Suprapubic skin (tissue), 4 donors: ENCODE measurements at places on chromosomes 16 and 17.

DNA sequence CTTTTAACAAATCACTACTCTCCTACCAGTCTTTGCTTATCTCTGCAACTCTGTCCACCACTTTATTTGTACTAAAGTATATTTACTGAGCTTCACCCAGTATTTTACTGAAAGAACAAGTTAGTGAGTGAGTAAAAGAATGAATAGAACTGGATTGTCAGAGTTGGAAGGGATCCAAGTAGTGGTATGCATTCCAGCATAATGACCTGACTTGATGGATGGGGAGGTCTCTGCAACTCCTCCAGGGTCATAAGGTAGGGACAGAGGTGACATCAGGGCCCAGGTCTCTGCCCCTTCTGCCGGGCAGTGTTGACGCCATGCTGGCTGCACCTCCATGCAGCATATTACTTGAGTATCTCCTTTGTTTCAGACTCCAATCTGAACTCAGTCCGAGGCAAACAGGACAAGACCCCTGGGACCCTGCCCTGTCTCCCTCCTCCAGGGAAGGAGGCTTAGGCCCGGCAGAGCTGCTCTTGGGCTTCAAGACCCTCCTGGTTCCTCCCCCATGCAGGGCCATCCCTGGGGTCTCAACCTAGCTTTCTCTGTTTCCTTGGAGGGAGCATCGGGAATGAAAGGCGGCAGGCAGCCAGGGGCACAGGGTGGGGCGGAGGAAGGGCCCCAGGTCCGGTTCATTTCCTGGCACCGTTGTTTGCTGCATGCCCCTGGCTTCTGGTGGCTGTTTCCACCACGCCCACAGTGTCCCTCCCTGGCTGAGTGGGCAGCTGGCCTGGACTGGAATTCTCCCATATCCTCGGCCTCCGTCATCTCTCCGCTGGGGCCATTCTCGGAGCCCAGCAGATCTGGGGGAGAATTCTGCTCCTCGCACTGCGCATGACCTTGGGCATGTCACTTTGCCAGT lies 12.4 kb upstream of the ITGA3 start:
- peak; percentile 74 for DNase-seq

- DNase-seq: no peak
These were observed 13.3 kb downstream of the IRX5 start for GRCh38 chr16:54944002-54944401.

GRCh38 chr17:75864448-75864871 lies 9.3 kb upstream of the WBP2 start:
- peak; percentile 88 for DNase-seq

- peak; percentile 85 for DNase-seq
These were observed 2.7 kb downstream of the FHOD1 start for GRCh38 chr16:67244387-67245185.

- DNase-seq: no peak
These were observed 8.3 kb upstream of the SPNS3 start for GRCh38 chr17:4425398-4425797.

DNA sequence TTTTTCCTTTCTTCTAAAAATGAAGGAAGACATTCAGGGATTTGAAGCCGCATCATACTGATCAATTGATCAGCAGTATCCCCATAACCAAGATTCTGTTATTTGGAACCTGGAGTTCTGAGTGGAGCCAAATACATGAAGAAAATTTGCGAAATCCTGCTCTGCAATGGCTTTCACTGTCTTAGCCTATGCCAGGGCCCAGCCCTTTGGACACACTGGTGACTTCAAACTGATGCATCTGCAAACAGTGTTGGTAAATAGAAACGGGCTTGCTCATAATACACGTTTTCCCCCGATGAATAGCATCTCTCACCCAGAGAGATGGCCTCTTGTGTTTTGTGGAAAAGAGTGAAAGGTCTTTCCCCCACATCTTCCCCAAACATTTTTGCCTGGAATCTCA lies 87.6 kb upstream of the TOX3 start:
- no peak for DNase-seq

GRCh38 chr17:76791053-76791980 lies 53.4 kb downstream of the MFSD11 start:
- DNase-seq: no peak

DNA sequence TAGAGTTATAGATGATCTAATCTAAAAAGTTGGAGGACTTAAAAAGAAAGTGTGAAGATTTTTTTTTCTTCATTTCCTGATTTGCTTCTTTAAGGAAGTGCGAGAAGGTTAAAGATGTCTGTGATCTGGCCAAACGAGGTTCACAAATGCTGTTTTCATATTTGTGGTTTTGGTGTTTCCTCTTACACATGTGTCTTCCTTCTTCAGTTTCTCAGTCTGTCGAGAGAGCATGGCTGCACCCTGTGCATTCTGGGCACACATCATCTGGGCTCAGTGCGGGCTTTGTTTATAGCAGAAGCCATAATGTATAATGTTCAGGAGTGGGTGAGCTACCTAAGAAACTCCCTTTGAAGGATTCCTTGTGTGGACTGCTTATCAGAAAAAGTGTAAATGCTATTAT lies 260.4 kb upstream of the TBX2 start:
- no peak for DNase-seq

- DNase-seq: no peak
These were observed 46.9 kb downstream of the TEKT5 start for GRCh38 chr16:10647721-10648296.

- no peak for DNase-seq
These were observed 155.1 kb downstream of the C16orf95 start for GRCh38 chr16:87161822-87162676.

GRCh38 chr17:62688398-62689160 lies 61.1 kb downstream of the MRC2 start:
- no peak for DNase-seq

GRCh38 chr16:24973809-24974461 lies 41.2 kb downstream of the ARHGAP17 start:
- DNase-seq: no peak

DNA sequence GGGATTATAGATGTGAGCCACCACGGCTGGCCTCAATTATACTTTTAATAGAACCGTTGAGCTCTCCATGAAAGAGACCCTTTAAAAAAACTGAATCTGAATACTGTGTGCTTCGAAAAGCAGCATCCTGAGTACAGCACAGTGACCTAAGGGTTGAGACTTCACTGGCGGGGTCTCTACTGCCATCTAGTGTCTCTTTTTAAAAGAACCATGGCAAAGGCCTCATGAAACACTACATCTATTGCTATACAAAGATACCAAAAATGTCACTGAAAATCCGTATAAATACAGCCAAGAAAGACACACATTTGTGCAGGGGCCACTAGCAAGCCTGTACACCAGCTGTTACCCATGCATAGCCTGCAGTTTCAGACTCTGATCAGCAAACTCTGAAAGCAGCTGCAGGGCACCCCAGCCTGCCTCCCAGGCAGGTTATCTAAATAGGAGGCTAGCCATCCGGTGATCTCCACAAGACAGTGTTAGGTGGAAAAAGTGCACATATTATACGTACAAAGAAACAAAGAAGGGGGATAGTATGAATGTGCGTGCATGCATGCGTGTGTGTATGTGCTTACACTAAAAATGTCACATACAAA lies 35.3 kb downstream of the NPLOC4 start:
- no peak for DNase-seq

DNA sequence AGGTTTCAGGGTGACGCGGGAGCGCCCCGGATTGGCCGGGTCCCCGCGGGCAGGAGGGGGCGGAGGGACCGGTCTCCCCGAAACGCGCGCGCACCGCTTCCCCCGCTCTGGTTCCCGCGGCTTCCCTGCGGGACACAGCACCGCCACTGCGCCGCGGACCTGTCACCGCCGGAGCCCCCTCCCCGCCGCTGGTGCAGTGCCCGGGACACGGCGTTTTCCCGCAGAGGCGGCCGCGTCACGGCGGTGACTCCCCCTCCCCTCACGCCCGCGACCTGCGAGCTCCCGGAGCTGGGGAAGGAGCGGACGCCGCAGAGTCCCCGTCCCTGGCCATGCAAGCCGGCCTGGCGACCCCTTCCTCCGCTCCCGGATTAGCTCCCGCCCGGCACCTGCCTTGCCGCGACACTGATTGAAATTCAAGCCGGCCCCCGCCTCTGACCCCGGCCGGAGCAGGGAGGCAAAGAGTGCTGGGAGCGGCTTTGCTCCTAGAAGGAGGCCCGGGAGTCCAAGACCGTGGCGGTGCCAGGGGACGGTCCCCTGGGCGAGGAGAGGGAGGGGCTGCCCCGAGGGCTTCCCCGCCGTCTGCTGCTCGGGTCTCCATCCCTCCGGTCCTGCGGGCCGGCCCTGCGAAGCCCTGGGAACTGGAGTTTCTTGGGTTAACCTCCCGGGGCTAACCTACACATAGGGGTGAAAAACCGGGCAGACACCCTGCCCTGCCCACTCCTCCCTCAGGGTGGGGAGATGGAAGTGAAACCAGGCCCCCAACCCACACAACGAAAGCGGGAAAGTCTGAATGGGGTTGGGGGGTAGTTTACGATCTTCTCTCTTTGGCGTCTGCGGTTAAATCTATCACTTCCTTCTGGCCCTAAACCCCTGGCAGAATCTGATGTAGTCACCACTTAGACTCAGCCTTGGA lies 1.0 kb downstream of the RHBDL3 start:
- no peak for DNase-seq

GRCh38 chr17:79802736-79803420 lies 6.0 kb upstream of the CBX8 start:
- DNase-seq: no peak

DNA sequence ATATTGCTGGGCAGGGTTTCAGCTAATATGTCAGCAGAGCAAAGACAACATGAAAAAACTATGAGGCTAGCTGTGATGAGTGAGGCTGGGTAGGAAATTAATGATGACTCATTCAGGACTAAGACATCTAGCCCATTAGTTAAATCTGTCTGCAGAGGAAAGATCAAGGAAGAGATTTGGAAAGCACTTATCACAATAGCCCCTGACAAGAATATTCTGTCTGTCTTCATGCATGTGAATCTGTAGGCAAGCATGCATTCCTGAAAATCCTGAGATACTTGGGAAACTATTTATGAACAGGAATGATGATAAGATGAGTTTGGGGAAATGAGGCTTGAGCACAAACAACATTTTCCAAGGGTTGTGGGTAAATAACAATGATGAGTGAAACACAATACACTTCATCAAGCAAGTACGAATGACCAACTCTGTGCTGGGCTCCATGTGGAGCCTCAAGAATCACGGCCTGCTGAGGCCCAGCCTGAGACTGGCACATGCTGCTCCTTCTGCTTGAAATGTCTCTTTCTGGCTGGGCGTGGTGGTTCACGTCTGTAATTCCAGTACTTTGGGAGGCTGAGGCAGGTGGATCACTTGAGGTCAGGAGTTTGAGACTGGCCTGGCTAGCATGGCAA lies 96.5 kb upstream of the ASIC2 start:
- no peak for DNase-seq

DNA sequence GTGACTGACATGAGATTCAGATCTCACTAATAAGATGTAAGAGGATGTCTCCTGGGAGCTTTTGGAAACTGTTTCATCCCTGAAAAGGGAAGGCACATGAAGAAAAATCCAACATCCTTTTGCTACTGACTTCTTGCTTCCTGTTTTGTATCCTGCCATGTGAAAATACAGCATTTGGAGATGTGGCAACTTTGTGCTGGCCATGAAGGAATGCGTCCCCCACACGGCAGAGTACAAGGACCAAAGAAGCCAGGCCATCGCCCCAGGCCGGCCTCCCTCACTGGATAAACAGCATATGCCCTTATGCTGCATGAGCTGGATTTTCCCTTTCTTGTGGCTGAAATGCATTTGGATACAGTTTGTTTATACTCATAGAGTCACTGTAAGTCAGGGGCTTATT lies 5.5 kb upstream of the HASPIN start:
- no peak for DNase-seq

DNA sequence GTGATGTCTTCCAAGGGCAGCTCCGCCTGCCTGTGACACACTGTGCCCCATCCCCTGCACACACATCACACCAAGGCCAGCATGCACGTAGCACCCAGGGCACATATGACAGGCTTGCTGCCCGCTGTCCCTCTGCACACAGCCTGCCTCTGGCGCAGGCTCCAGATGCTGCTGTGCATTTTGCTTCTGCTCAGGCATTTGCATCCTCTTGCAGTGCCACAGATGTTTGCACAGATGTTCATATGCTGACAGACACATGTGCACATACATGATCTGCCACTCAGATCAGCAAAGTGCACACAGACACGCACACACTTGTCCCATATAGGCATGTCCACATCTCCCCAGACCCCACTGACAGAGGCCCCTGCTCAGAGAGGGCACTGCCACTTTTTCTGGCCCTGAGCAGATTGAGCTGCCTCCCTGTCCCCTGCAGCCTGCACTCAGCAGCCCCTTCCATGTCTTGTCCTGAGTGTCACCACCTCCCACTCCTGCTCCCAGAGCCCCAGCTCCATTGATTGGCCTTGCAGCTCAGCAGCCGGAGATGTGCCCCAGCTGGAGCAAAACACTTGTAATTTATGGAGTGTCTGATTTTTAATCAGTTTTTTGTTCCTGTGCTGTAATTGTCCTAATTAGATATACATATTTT lies 115.1 kb upstream of the RPL38 start:
- no peak for DNase-seq

DNA sequence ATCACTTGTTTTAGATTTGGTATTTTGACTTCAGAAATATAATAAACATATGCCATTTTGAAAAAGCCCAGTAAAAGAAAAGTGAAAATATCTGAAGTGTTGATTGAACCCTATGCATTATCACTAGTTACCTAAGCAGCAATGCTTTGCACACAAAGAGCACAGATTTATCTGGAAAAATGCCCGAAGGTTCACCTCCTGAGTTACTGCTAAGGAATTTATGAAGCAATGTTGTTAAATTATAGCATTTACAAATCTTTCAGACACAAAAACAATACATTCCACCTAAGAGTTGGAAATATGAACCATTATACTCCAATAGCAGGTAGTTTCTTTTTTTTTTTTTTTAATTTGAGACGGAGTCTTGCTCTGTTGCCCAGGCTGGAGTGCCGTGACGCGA lies 38.9 kb upstream of the GHDC start:
- DNase-seq: no peak

DNA sequence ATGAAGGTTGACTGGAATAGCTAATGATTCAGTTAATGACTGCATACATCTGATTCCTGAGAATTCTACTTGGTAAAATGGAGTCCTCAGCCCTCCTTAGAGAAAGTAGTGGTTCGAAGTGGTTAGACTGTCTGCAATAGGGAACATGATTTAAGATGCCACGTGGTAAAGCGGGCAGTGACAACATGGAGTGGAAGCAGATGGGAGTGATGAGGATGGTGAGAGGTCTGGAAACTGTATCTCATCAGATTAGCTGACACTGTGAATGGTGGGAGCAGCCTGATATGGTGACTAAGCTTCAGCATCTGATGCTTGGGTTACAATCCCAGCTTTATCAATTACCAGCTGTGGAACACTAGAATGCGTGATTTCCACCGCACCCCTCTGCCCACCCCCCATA lies 8.4 kb downstream of the CDH11 start:
- DNase-seq: no peak

- DNase-seq: peak; percentile 84
These were observed 36.8 kb downstream of the CHD9 start for GRCh38 chr16:53091466-53092211.
